ENCODE measurements at places on chromosomes 2 and 18. TPM values are rescaled to one million over a fixed set of nuclear protein-coding genes. Genes with fewer than 3 reads are reported as not detected.

The REG3A gene
- total RNA-seq: not detected

The PROKR1 gene
- total RNA-seq: not detected

The DHRS9 gene
- total RNA-seq: not detected

The SPATA3 gene
- not detected for total RNA-seq

GRCh38 chr2:169965495-169965894, 138.2 kb downstream of the UBR3 start:
- no peak overlapping the region for H3K27ac ChIP-seq
- no peaks in the 10 kb centered on the region for H3K36me3 ChIP-seq
- H3K27me3 ChIP-seq: no peaks in the 10 kb centered on the region

- H3K4me1 ChIP-seq: peaks cover 10% of the 10 kb centered on the region
- H3K36me3 ChIP-seq: no peaks in the 10 kb centered on the region
- no peaks in the 10 kb centered on the region for H3K27me3 ChIP-seq
- H3K27ac ChIP-seq: no peak overlapping the region
- H3K4me3 ChIP-seq: no peak overlapping the region
These were observed 108.4 kb downstream of the GATA6 start for GRCh38 chr18:22277758-22278157.

DNA sequence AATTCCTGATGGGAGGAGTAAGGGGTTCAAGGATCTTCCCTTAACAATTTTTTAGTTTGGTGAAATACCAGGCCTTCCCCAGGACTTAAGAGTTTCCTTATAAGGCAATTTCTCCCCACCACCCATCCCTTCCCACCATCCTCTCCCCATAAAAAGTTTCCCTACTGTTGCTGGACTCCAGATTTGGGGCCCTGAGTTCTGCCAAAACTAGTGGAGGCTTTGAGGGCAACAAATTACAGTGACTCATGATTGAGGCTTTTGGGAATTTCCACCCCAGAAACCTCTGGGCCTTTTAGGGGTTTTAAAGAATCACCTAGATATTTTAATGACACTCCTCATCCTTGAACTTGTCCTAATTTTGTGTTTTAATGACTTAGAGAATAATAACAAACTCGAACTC, 14.3 kb upstream of the EN1 start:
- no peaks in the 10 kb centered on the region for H3K36me3 ChIP-seq
- H3K4me1 ChIP-seq: peaks cover 31% of the 10 kb centered on the region
- no peak overlapping the region for H3K4me3 ChIP-seq
- H3K27me3 ChIP-seq: no peaks in the 10 kb centered on the region

GRCh38 chr2:12726271-12726670, 9.5 kb downstream of the TRIB2 start:
- peaks cover 98% of the 10 kb centered on the region for H3K36me3 ChIP-seq
- H3K4me1 ChIP-seq: peaks cover 24% of the 10 kb centered on the region
- peak overlapping the region; percentile 1 for H3K27ac ChIP-seq
- H3K27me3 ChIP-seq: no peaks in the 10 kb centered on the region

DNA sequence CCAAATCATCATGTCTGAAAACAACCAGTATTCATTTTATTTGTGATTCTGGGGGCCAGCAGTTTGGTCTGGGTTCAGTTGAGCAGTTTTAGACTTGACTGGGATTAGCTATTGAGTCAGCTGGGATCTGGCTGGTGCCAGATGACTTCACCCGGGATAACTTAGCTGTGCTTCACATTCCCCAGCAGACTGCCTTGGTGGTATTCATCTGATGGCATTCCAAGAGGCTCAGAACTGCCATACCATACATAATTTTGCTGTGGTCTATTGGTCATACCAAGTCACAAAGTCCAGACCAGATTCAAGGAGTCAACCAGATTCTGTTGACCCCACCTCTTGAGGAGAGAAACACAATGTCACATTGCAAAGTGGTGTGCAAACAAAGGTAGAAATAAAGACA, 7.8 kb upstream of the FSHR start:
- H3K4me3 ChIP-seq: no peak overlapping the region
- H3K27ac ChIP-seq: no peak overlapping the region
- H3K4me1 ChIP-seq: no peaks in the 10 kb centered on the region

DNA sequence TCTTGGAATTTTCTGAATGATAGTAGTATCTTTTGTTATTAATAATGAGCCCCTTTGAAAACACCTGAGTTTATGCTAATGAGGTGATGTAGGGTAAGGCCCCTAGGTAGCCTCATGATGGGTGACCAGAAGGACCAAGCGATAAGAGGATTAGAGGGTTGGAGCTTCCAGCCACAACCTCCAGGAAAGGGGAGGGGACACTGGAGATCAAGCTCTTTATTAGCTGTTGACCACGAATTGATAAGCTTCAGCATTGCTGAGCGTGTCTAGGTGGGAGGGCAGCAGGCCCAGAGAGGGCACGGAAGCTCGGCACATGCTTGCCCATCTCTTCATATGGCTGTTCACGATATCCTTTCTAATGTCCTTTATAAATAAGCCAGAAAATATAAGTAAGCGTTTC, 39.0 kb downstream of the KIAA2012 start:
- H3K27me3 ChIP-seq: no peaks in the 10 kb centered on the region
- DNase-seq: no peak
- peaks cover 17% of the 10 kb centered on the region for H3K4me1 ChIP-seq
- H3K4me3 ChIP-seq: no peak overlapping the region

DNA sequence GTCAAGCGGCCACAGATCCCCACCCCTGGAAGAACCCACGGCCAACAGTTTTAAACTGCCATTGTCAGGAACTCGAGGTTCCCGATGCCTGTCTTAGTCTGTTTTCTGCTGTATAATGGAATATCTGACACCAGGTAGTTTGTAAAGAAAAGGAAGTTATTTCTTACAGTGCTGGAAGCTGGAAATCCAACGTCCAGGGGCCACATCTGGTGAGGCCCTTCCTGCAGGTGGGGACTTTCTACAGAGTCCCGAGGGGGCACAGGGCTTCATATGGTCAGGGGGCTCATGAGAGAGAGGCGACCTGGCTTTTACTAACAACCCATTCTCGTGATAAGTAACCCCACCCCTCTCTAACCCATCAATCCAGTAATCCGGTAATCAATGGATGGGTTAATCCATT, 501.6 kb upstream of the MYT1L start:
- H3K27ac ChIP-seq: no peak overlapping the region
- DNase-seq: no peak
- no peaks in the 10 kb centered on the region for H3K4me1 ChIP-seq
- H3K27me3 ChIP-seq: peaks cover 64% of the 10 kb centered on the region

- no peak overlapping the region for H3K27ac ChIP-seq
- peaks cover 12% of the 10 kb centered on the region for H3K27me3 ChIP-seq
- DNase-seq: peak; percentile 47
These were observed 64.4 kb downstream of the CIB4 start for GRCh38 chr2:26576565-26577441.

GRCh38 chr18:10659000-10659399, 133.2 kb downstream of the NAPG start:
- H3K27ac ChIP-seq: no peak overlapping the region
- no peaks in the 10 kb centered on the region for H3K36me3 ChIP-seq
- no peaks in the 10 kb centered on the region for H3K4me1 ChIP-seq
- H3K27me3 ChIP-seq: peaks cover 63% of the 10 kb centered on the region

DNA sequence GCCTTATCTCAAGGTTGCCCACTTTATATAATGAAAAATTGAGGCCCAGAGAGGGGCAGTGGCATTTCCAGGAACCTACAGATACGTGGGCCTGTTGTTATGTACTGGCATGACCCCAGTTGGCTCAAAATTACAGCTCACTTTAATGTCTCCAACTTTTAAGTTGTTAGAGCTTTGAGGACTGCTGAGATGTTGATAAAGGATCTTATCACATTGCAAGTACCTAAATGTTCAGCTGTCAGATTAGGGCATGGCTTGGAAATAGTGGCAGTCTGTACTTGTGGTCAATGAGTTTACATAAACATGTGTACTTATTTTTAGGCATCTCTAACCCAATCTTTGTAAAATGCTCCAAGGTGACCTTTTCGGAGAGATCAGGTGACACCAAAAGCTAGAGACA, 14.6 kb downstream of the SLC4A5 start:
- no peaks in the 10 kb centered on the region for H3K4me1 ChIP-seq
- H3K27ac ChIP-seq: no peak overlapping the region
- no peaks in the 10 kb centered on the region for H3K36me3 ChIP-seq
- H3K4me3 ChIP-seq: no peak overlapping the region

DNA sequence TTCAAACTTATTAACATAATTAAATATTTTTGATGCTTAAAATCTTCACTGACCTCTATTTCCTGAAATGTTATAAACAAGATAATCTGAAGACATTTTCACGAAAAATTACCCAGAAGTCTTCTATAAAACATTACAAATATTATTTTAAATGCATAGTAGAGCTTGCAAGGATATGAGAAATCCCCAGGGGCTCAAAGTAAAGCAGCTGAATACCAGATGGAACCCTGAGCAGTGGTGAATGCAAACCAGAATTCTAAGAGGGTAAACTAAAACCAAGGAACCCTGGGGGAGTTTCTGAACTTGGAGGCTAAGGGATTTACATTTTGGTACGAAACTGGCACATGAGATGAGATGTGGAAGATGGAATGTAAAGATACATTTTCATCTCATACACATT, 83.6 kb downstream of the FSHR start:
- no peaks in the 10 kb centered on the region for H3K27me3 ChIP-seq
- no peak for DNase-seq
- H3K4me3 ChIP-seq: no peak overlapping the region

GRCh38 chr2:227404585-227405271, 17.0 kb upstream of the SCYGR1 start:
- peaks cover 43% of the 10 kb centered on the region for H3K4me1 ChIP-seq
- H3K36me3 ChIP-seq: no peaks in the 10 kb centered on the region
- H3K27me3 ChIP-seq: no peaks in the 10 kb centered on the region
- no peak overlapping the region for H3K27ac ChIP-seq

DNA sequence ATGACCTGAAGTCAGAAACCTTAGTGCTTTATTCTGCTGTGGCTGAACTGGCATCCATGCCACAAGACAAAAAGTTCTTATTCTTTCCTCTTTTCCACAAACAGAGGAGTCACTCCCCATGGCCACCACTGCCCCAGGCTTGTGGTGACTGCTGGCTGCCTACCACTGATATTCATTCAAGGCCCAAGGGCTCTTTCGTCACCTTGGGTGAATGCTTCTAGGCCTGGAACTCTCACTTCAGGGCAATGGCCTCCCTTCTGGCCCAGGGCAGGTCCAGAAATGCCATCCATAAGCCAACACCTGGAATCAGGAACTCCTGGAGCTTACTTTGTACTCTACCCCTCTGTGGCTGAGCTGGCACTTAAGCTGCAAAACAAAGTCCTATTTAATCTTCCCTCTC, 109.8 kb downstream of the NAT8 start:
- no peaks in the 10 kb centered on the region for H3K27me3 ChIP-seq
- 0 out of 2 replicates have a peak, but pooled peaks cover 4% of the 10 kb centered on the region for H3K36me3 ChIP-seq
- H3K4me1 ChIP-seq: no peaks in the 10 kb centered on the region
- DNase-seq: no peak

GRCh38 chr18:59715966-59716369, 18.7 kb upstream of the CCBE1 start:
- H3K36me3 ChIP-seq: no peaks in the 10 kb centered on the region
- H3K27ac ChIP-seq: peak overlapping the region; percentile 54
- peaks cover 66% of the 10 kb centered on the region for H3K4me1 ChIP-seq
- H3K27me3 ChIP-seq: no peaks in the 10 kb centered on the region
- no peak overlapping the region for H3K4me3 ChIP-seq
- peak; percentile 31 for DNase-seq

GRCh38 chr2:14273650-14274049, 358.9 kb upstream of the LRATD1 start:
- H3K27me3 ChIP-seq: no peaks in the 10 kb centered on the region
- DNase-seq: no peak
- no peak overlapping the region for H3K27ac ChIP-seq
- H3K4me1 ChIP-seq: no peaks in the 10 kb centered on the region

GRCh38 chr2:234534515-234534914, 37.6 kb upstream of the ARL4C start:
- no peak overlapping the region for H3K4me3 ChIP-seq
- H3K36me3 ChIP-seq: no peaks in the 10 kb centered on the region
- no peaks in the 10 kb centered on the region for H3K27me3 ChIP-seq
- no peak overlapping the region for H3K27ac ChIP-seq
- H3K4me1 ChIP-seq: no peaks in the 10 kb centered on the region

- no peak overlapping the region for H3K27ac ChIP-seq
- peaks cover 11% of the 10 kb centered on the region for H3K4me1 ChIP-seq
- no peak overlapping the region for H3K4me3 ChIP-seq
- no peaks in the 10 kb centered on the region for H3K27me3 ChIP-seq
These were observed 100.5 kb upstream of the VWC2L start for GRCh38 chr2:214310319-214310718.

DNA sequence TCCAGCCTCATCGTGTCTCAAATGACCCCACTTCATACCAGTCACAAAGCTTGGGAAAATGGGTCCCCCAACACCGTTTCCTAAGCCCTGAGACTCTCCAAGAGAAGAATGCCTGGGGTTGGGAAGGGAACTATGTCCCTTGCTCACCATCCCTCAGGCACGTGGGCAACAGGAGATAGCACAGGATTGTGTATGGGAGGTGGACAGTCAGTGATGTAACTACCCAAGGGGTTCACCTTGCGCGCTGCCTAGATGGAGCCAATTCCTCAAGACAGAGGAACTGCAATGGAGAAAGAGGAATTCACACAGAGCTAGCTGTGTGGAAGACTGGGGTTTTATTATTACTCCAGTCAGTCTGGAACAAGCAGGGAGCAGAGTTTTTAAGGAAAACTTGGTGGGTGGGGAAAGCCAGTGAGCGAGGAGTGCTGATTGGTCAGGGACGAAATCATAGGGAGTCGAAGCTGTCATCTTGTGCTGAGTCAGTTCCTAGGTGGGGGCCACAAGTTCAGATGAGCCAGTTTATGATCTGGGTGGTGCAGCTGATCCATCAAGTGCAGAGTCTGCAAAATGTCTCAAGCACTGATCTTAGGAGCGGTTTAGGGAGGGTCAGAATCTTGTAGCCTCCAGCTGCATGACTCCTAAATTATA, 13.8 kb upstream of the CXCR1 start:
- H3K36me3 ChIP-seq: no peaks in the 10 kb centered on the region
- no peak overlapping the region for H3K27ac ChIP-seq
- H3K4me3 ChIP-seq: no peak overlapping the region
- no peak for DNase-seq

DNA sequence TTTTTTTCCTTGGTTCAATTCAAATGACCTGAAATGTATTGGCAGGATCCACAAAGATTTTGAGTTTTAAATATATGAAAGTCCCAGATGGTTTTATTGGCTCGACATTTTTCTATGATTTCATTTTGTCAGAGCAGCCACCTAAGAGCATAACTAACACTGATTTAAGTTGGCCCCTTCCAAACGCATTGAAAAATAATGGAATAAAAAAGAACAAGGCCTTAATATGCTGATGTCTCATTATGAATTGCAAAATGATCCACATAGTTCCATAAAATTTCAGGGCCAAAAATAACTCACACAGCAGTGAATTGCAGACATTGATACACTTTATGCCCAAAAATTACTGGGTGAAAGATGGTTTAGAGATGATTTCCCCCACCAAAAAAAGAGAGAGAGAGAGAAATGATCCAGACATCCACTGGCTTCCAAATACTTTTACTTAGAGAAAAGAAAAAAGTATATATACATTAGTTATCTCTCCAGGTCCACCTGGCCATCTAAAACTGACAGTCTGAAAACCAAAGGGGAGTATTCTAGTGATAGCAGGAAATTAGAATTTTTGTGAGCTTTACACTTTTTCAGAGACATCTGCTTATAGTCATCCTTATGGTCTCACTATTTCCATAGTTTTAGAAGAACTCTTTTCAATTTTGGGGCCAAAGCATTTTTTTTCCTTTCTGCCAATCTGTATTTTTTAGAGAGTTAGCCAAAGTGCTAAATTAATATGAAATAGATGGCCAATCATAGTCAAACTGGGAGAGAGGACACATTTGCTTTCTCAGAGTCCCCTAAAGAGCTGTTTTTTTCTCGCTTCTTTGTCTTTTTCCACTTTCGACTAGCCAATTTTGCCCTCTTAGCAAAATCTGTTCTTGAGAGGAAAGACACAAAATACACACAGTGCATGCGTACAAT, 213.5 kb upstream of the RND3 start:
- H3K27me3 ChIP-seq: no peaks in the 10 kb centered on the region
- DNase-seq: no peak
- no peaks in the 10 kb centered on the region for H3K4me1 ChIP-seq
- no peak overlapping the region for H3K4me3 ChIP-seq
- no peaks in the 10 kb centered on the region for H3K36me3 ChIP-seq

Measured in PC-9 (cell line).